ENCODE measurements at places on chromosomes 1 and 21.

DNA sequence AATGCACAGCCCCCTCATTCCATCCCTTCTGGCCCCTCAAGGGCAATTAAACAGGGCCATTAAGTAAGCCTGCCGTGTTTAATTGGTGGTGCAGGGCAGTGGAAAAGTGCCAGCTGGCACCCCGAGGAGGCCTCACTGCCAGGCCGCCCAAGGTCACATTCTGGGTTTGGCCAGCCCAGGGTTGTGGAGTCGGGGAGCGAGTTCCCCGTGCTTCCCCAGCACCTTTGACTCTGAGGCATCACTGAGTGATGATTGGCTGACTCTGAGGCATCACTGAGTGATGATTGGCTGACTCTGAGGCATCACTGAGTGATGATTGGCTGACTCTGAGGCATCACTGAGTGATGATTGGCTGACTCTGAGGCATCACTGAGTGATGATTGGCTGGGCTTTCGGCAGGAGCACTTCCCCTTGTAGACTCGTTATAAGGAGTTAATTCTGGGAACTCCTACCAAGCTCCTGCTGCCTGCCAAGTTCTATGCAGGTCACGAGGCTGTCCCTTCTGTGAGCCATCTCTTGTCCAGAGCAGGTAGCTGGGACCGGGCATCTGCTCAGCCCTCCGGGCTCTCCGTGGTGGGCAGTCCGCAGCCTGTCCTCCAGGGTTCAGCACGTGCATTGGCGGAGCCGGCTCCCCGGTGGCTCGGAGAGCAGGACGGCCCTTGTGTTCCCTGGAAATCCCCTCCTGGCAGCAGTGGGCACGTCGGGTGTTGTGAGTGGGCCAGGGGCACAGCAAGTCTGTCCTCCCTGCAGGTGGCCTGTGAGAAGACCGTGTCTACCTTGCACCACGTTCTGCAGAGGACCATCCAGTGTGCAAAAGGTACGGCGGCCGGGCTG is 20.9 kb downstream of the CSTB start:
- no peak for DNase-seq

DNA sequence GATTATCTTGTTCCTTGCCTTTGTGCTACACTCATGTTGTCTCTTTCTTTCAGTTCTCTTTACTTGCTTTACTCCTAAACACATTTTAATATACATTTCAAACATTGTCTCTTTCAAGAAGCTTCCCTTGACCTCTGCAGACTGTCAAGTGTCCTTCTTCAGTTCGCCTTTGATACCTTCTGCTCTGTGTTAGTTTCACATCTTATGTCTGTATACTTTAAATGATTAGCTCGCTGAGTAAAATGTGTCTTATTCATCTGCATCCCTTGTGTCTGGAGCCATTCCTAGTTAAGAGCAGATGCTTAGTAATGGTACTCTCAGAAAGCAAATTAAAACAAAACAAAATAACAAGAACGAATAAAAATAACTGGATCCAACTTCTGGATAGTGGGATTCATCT is 303.3 kb downstream of the S1PR1 start:
- DNase-seq, result no peak

- no peak for DNase-seq
Observed at GRCh38 chr1:36859926-36860325, 174.4 kb downstream of the GRIK3 start.

DNA sequence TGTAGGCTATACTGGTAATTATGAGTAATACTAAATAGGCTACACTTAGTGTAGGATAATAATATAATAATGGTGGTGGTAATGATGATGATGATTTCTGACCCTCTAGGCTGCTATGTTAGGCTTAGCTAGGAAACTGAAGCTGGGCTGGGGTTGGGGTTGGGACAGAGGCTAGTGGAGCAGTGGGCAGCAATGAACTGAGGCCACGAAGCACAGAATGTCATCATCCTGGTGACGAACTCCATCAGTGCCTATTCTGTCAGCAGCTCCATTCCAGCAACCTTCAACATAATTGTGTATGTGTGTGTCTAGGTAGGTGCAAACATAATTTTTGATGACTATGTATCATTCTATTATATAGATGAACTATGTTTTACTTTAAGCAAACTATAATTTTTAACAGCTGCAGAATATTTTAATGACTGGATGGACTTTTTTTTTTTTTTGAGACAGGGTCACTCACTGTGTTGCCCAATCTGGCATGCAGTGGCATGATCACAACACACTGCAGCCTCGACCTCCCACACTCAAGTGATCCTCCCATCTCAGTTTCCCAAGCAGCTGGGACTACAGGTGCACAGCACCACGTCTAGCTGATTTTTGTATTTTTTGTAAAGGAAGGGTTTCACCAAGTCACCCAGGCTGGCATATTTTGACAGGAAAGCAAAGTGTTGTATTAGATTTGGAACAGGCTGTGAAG is 12.9 kb upstream of the CLIC4 start:
- DNase-seq, result no peak

- DNase-seq, result no peak
Observed at GRCh38 chr1:12521096-12521495, 96.9 kb downstream of the DHRS3 start.
